A673 (cell line): ENCODE measurements at places on chromosomes 13 and 19. TPM values are rescaled to one million over a fixed set of nuclear protein-coding genes. Genes with fewer than 3 reads are reported as not detected.
A peak's percentile ranks its signal among the peaks of the same experiment; 100 is the strongest.

Gene TMPRSS9
- not detected in 2 replicates for total RNA-seq

Gene PALM
- total RNA-seq: 21.2 and 40.3 TPM in 2 replicates

Gene SOHLH2
- 1.6 and 2.5 TPM in 2 replicates for total RNA-seq

Gene GIPR
- 0.45 and 1.0 TPM in 2 replicates for total RNA-seq

Gene URAD
- not detected in 2 replicates for total RNA-seq

Gene STAP2
- 2.0 and 3.0 TPM in 2 replicates for total RNA-seq

Gene C1QTNF9
- total RNA-seq: 0.34 TPM in 1 of 2 replicates, not detected in the other

Gene AXL
- 0.92 and 1.0 TPM in 2 replicates for total RNA-seq

Gene ANKRD24
- total RNA-seq: 10.9 and 12.2 TPM in 2 replicates

Gene ATXN8OS
- total RNA-seq: not detected in 2 replicates

- no peak for DNase-seq
- H3K36me3 ChIP-seq: no peaks in the 10 kb centered on the region
- no peak overlapping the region for H3K4me3 ChIP-seq
- H3K27me3 ChIP-seq: peaks cover 8% of the 10 kb centered on the region
- no peaks in the 10 kb centered on the region for H3K4me1 ChIP-seq
- H3K27ac ChIP-seq: no peak overlapping the region
These were observed 36.9 kb downstream of the KCNC3 start for GRCh38 chr19:50292216-50292827.

GRCh38 chr13:45626731-45627374 is 11.3 kb upstream of the ERICH6B start:
- H3K4me3 ChIP-seq: no peak overlapping the region
- H3K27ac ChIP-seq: peak overlapping the region; percentile 46
- no peaks in the 10 kb centered on the region for H3K36me3 ChIP-seq
- peaks cover 20% of the 10 kb centered on the region for H3K4me1 ChIP-seq

- no peaks in the 10 kb centered on the region for H3K4me1 ChIP-seq
- no peak for DNase-seq
- no peaks in the 10 kb centered on the region for H3K36me3 ChIP-seq
These were observed 46.2 kb downstream of the CEBPG start for GRCh38 chr19:33419788-33420130.

DNA sequence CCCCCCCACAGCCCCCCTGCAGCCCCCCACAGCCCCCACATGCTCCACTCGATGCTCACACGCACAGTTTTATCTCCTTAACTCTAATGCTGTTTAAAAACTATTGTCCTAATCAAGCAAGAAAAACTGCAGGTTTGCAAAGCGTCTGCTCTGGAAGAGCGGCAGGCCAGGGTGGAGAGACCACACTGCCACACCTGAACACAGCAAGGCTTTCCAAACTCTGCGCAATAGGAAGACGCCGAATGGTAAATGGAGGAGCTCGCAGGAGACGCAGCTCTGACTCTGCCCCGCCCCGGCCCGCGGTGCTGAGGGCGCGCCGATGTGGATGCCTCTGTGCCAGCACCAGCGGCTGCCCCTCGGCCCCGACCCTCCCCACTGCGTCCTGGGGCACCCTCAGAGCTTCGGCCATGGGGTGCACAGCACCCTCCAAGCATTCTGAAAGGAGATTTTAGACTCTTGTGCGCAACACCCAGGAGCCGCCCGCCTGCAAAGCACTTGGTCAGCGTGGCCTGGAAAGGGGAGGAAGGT is 32.4 kb downstream of the RASA3 start:
- no peaks in the 10 kb centered on the region for H3K27me3 ChIP-seq
- no peaks in the 10 kb centered on the region for H3K36me3 ChIP-seq
- peaks cover 9% of the 10 kb centered on the region for H3K4me1 ChIP-seq
- peak; percentile 57 for DNase-seq
- H3K27ac ChIP-seq: no peak overlapping the region

GRCh38 chr13:106530171-106530851 is 5.2 kb downstream of the EFNB2 start:
- H3K36me3 ChIP-seq: no peaks in the 10 kb centered on the region
- H3K4me1 ChIP-seq: no peaks in the 10 kb centered on the region
- no peak overlapping the region for H3K4me3 ChIP-seq
- H3K27ac ChIP-seq: no peak overlapping the region

DNA sequence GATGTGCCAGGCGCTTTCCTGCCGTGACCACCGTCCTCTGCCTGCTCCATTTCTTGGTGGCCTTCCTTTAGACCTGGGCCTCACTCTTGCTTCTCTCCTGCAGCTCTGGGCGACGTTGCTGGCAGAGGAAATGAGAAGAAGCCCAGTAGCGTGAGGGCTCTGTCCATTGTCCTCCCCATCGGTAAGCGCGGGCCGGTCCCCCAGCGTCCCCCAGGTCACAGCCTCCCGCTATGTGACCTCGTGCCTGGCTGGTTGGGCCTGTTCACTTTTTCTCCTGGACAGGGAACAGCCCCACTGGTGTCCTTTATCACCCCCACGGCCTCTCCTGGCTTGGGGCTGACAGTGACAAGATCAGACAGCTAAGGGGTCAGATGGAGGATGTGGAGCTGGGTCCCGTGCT is 27.7 kb downstream of the SPC24 start:
- peaks cover 100% of the 10 kb centered on the region for H3K36me3 ChIP-seq
- DNase-seq: no peak
- no peaks in the 10 kb centered on the region for H3K27me3 ChIP-seq
- no peak overlapping the region for H3K4me3 ChIP-seq
- no peaks in the 10 kb centered on the region for H3K4me1 ChIP-seq
- H3K27ac ChIP-seq: no peak overlapping the region

DNA sequence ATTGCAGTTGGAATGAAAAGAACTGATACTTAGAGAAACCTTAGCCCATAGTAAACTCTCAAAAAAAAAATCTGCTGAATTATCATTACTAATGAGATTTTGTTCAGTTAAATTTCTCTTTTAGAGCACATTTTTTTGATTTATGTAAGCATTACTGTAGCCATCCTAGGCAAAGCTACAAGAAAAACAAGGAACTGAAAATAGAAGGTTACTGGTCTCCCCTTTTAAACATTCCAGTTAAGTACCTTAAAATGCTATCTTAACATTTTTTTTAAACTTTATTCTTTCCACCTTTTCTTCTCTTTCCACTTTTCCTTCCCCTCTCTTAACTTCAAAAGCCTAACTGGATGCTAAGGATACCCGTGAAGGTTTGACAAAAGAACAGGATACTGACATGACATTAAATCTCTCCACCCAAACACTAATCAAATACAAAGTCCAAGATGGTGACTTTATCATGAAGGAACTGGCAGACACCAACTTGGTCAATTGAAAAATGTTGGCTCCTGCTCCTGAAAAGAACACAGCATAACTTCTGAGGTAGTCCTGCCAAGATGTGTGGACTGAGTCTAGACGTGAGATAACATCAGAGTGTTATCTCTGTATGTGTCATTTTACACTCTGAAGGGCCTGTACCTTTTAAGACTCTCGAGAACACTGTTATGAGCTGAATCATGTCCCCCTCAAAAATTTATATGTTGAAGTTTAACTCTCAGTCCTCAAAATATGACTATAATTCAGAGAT is 29.5 kb upstream of the SACS start:
- H3K4me3 ChIP-seq: no peak overlapping the region
- no peak for DNase-seq
- H3K27ac ChIP-seq: no peak overlapping the region

DNA sequence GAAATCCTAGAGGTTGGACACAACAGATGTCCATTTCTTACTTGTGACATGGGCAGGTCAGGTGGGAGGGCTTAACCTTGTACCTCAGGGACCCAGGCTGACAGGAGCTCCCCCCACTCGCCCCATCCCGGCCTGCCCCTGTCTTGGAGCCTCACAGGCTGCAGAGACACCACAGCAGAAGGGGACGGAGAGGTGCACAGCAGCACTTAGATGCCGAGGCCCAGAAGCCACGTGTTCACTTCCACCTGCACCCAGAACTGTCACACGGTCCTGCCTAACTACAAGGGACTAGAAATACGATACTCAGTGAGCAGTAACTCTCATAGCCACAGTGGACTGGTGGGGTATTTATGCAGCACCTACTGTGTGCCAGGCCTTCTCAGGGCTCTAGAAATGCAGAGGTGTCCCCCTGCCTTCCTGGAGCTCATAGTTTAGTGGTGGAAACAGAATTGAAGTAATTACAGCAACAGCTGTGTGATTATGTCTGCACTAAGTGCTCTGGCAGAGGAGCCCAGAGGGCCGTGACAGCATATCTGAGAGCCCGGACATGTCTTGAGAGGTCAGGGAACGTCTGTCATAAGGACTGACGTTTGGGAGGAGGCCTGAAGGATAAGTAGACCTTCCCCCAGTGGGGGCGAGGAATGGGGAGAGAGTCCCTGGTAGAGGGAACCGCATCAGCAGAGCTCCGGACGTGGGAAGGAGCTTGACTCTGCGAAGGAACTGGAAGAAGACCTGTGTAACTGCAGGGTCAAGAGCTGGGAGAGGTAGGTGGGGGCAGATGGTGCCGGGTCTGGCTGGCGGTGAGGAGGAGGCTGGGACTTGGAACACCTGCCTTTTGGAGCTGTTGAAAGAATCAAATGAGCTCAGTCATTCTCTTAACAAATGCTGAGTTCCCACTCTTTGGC is 130.0 kb downstream of the SIPA1L3 start:
- no peaks in the 10 kb centered on the region for H3K4me1 ChIP-seq
- no peak overlapping the region for H3K27ac ChIP-seq
- H3K36me3 ChIP-seq: no peaks in the 10 kb centered on the region
- H3K27me3 ChIP-seq: no peaks in the 10 kb centered on the region
- no peak for DNase-seq

DNA sequence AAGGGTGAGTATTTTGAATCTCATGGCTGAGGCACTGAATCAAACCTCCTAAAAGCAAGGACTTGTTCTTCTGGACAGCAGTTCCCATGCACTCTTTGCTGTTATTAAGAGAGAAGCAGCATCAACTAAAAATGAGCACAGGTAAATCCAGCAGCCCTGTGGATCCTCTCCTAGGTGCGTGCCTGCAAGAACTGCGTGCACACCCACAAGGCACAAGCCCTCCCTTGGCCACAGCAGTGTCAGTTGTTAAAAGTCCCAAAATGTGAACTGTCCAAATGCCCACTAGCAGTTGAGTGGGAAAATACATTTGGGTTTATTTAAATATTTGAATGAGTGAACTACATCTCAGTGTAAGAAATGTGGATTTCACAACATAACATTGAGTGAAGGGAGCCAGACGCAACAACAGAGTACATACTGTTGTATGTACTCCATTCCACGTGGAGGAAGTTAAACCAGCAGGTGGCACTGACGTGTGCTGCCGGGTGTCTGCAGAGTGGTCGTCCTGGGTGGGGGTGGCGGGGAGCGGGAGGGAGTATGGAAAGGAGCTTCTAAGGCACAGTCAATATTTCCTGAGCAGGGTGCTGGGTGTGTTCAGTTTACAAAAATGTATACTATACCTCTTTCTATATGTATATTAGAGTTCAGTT is 266.4 kb downstream of the NALCN start:
- H3K27me3 ChIP-seq: no peaks in the 10 kb centered on the region
- DNase-seq: peak; percentile 66
- no peaks in the 10 kb centered on the region for H3K36me3 ChIP-seq
- H3K27ac ChIP-seq: no peak overlapping the region
- H3K4me1 ChIP-seq: no peaks in the 10 kb centered on the region
- H3K4me3 ChIP-seq: no peak overlapping the region

DNA sequence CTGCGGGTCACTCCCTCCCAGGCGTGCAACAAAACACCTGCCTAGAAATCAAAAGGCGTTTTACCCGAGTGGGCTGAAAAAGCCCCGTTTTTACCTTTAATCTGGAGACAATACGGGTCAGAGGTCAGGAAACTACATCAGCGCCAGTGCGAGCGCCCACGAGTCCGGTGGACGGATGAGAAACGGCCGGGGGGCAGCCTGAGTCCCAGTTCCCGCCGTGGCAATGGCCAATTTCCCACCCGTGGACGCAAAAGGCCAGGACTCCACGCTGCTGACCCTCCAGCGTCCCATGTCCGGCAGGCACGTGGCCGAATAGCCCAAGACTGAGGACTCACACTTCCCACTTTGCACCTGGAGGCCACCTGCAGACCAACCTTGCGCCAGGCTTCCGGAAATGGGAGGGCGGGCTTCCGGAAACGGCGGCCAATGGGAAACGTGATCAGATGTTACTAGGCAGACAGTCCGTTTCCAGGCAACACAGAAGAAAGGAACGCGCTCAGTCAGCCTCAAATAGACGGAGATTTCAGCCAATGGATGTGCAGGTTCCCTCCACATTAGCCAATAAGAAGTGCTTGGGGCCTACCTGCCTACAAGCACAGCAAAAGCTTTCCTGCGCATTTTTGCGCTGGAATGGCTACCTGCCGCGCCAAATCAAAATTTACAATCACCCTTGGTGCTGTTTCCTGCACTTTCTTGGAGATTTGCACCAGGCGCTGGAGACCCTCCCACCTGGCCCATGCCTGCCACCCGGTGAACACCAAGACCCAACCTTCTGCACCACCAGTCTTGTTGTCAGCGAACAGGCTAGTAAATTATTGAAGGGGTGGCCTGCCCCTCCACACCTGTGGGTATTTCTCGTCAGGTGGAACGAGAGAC is 47.4 kb downstream of the ZFP14 start:
- H3K36me3 ChIP-seq: peaks cover 33% of the 10 kb centered on the region
- H3K4me3 ChIP-seq: peak overlapping the region; percentile 88
- peak; percentile 95 for DNase-seq
- H3K4me1 ChIP-seq: no peaks in the 10 kb centered on the region

- no peak overlapping the region for H3K27ac ChIP-seq
- H3K27me3 ChIP-seq: no peaks in the 10 kb centered on the region
- no peaks in the 10 kb centered on the region for H3K4me1 ChIP-seq
- DNase-seq: no peak
- no peak overlapping the region for H3K4me3 ChIP-seq
These were observed 10.1 kb downstream of the UBXN6 start for GRCh38 chr19:4447327-4448146.

DNA sequence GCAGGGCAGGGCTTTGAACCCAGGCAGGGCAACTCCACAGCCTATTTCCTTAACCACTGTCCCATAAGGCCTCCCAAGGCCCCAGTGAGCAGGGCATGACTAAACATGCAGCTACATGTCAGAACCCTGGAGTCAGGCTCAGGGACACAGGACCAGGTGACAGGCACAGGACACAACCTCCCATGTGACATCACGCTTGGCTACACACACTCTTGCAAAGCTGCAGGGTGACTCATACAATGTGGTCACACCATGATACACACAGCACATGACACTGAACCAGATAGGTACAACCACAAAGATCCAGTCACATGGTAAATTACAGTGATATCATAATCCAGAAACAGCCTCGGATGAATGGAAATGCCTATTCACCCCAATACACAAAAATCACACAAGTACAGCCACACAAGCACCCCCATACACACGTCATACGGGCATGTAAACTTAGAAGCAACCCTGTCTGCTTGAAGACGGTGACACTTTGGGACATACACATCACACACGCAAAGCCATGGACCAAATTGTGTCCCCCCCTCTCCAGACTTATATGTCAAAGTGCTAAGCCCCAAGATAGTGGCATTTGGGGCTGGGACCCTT is 14.5 kb downstream of the KLK4 start:
- H3K4me1 ChIP-seq: no peaks in the 10 kb centered on the region
- peaks cover 8% of the 10 kb centered on the region for H3K27me3 ChIP-seq
- no peak overlapping the region for H3K27ac ChIP-seq
- no peak for DNase-seq
